ENCODE measurements at places on chromosomes 1 and 21. TPM values are rescaled to one million over a fixed set of nuclear protein-coding genes. Genes with fewer than 3 reads are reported as not detected.

GRCh38 chr1:154794608-154795007 is 75.5 kb downstream of the KCNN3 start:
- H3K36me3 ChIP-seq, result no peaks in the 10 kb centered on the region
- H3K4me3 ChIP-seq, result no peak overlapping the region
- peaks cover 7% of the 10 kb centered on the region for H3K4me1 ChIP-seq
- no peak overlapping the region for H3K27ac ChIP-seq
- DNase-seq, result no peak

SPRR5 gene
- total RNA-seq, result not detected

GRCh38 chr1:45275054-45275453 is 51.6 kb upstream of the HPDL start:
- no peaks in the 10 kb centered on the region for H3K4me1 ChIP-seq
- H3K27me3 ChIP-seq, result peaks cover 8% of the 10 kb centered on the region
- peaks cover 2% of the 10 kb centered on the region for H3K36me3 ChIP-seq
- no peak overlapping the region for H3K4me3 ChIP-seq
- no peak for DNase-seq

DNA sequence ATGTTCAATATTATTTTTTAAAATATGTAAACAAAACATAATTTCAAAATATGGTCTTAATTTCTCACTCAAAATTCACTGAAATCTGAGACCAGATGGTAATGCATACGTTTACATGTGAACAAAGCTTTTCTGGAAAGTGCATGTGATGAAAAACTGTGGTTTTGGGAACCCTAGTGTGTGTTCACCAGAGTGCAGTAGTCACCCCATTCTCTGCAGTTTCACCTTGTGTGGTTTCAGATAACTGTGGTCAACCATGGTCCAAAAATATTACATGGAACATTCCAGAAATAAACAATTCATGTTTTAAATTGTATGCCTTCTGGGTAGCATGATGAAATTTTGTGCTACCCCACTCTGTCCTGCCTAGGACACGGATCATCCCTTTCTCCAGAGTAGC is 2021.9 kb downstream of the MRPL39 start:
- H3K4me3 ChIP-seq, result no peak overlapping the region
- no peak overlapping the region for H3K27ac ChIP-seq
- no peaks in the 10 kb centered on the region for H3K36me3 ChIP-seq
- H3K27me3 ChIP-seq, result no peaks in the 10 kb centered on the region

FMO3 gene
- 1.6 TPM for total RNA-seq

SH2D5 gene
- total RNA-seq, result 0.46 TPM

GRCh38 chr1:246771366-246771765 is 47.2 kb downstream of the SCCPDH start:
- H3K27ac ChIP-seq, result no peak overlapping the region
- no peak for DNase-seq
- H3K4me1 ChIP-seq, result no peaks in the 10 kb centered on the region
- H3K27me3 ChIP-seq, result no peaks in the 10 kb centered on the region
- peaks cover 59% of the 10 kb centered on the region for H3K36me3 ChIP-seq

ASAP3 gene
- total RNA-seq, result 24.9 TPM

DNA sequence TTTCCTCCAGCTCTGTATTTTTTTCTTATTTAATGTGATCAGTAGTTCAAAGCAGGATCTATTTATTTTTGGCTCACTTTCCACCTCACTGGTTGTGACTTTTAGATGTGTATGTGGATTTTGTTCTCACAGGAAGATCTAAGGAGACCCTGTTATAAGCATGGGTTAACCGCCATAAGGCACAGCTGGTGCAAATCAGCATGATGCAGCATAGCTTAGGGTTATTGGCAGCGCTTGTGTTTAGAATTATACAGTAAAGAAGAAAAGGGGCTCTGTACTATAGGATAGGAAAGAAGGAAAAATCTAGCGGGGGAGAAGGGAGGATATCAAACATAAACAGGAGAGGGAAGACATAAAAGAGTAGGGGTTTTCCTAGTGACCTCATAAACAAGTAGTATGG is 26.9 kb upstream of the RGL1 start:
- H3K36me3 ChIP-seq, result peaks cover 3% of the 10 kb centered on the region
- H3K4me3 ChIP-seq, result no peak overlapping the region
- H3K27ac ChIP-seq, result no peak overlapping the region
- no peaks in the 10 kb centered on the region for H3K27me3 ChIP-seq
- peaks cover 9% of the 10 kb centered on the region for H3K4me1 ChIP-seq

GRCh38 chr1:43563876-43564539 is 33.3 kb downstream of the PTPRF start:
- H3K4me1 ChIP-seq, result peaks cover 20% of the 10 kb centered on the region
- H3K27me3 ChIP-seq, result no peaks in the 10 kb centered on the region
- no peak overlapping the region for H3K4me3 ChIP-seq
- no peak overlapping the region for H3K27ac ChIP-seq
- DNase-seq, result no peak

GRCh38 chr1:39164256-39164655 is 40.2 kb upstream of the MACF1 start:
- no peak overlapping the region for H3K4me3 ChIP-seq
- H3K4me1 ChIP-seq, result peaks cover 82% of the 10 kb centered on the region
- H3K27me3 ChIP-seq, result no peaks in the 10 kb centered on the region
- no peaks in the 10 kb centered on the region for H3K36me3 ChIP-seq
- H3K27ac ChIP-seq, result no peak overlapping the region

GRCh38 chr1:175493321-175494010 is 249.9 kb downstream of the TNR start:
- H3K27me3 ChIP-seq, result peaks cover 5% of the 10 kb centered on the region
- no peaks in the 10 kb centered on the region for H3K36me3 ChIP-seq
- no peaks in the 10 kb centered on the region for H3K4me1 ChIP-seq
- no peak overlapping the region for H3K4me3 ChIP-seq
- H3K27ac ChIP-seq, result no peak overlapping the region

GRCh38 chr1:71667216-71667615 is 586.4 kb upstream of the ZRANB2 start:
- no peak overlapping the region for H3K4me3 ChIP-seq
- peaks cover 47% of the 10 kb centered on the region for H3K4me1 ChIP-seq
- H3K36me3 ChIP-seq, result no peaks in the 10 kb centered on the region
- DNase-seq, result no peak

DNA sequence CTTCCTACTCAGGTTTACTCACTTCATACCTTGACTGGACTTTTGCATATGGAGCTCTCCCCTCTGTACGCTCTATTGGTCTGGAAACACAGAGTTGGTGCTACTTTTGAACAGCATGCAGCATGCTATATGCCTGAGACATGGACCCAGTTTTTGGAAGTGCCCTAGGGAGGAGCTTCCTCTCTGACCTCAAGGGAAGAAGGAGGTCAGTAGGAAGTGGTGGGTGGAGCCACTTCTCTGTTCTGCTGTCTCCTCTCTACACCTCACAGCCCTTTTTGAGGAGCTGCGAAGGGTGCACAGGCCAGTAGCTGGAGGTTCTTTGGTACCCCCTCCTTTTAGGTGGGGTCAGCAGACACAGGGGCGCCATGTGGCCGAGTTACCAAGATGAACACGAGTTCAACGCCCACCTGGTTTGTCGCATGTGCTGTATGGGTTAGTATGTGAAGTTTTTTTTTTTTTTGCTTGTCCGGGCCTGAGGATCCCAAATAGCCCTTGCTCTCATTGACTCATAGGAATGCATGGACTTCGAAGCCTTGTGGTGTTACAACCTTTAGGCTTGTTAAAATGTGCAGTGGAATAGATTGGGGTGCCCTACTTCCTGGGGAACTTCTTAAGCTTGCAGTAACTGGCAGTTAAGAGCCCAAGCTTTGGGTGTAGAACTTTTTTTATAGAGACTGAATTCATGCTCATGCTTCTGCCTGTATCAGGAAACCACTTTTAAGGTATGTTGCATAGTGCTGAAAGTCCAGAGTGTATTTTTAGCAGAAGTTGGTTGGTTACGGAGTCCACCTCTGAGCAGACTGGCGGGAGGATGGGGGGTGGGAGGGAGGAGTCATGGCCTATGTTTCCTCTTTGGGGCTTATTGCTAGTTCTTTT is 10.7 kb downstream of the MACF1 start:
- no peaks in the 10 kb centered on the region for H3K27me3 ChIP-seq
- no peak for DNase-seq
- H3K27ac ChIP-seq, result peak overlapping the region; percentile 60
- peaks cover 52% of the 10 kb centered on the region for H3K4me1 ChIP-seq

DNA sequence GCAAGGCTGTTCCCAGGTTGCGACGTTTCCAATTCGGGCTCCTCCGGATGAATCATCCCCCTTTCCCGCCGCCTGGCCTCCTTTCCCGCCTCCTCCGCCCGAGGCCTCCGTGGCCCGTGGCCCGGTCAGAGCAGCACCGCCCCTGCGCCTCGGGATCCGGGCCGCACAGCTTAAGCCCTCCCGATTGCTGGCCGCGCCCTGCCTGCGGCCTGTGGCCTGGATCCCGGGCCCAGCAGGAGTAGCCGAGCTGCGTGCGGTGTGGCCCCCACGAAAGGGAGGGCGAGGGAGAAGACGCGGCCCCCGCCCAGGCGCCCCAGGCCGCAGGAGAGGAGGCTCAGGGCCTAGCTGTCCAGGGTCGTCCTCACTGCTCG is 1.0 kb downstream of the TMEM200B start:
- H3K4me3 ChIP-seq, result peak overlapping the region; percentile 81
- H3K36me3 ChIP-seq, result no peaks in the 10 kb centered on the region
- H3K27me3 ChIP-seq, result no peaks in the 10 kb centered on the region
- peak; percentile 88 for DNase-seq
- H3K27ac ChIP-seq, result peak overlapping the region; percentile 84
- peaks cover 17% of the 10 kb centered on the region for H3K4me1 ChIP-seq

ANKRD34A gene
- 1.1 TPM for total RNA-seq

DNA sequence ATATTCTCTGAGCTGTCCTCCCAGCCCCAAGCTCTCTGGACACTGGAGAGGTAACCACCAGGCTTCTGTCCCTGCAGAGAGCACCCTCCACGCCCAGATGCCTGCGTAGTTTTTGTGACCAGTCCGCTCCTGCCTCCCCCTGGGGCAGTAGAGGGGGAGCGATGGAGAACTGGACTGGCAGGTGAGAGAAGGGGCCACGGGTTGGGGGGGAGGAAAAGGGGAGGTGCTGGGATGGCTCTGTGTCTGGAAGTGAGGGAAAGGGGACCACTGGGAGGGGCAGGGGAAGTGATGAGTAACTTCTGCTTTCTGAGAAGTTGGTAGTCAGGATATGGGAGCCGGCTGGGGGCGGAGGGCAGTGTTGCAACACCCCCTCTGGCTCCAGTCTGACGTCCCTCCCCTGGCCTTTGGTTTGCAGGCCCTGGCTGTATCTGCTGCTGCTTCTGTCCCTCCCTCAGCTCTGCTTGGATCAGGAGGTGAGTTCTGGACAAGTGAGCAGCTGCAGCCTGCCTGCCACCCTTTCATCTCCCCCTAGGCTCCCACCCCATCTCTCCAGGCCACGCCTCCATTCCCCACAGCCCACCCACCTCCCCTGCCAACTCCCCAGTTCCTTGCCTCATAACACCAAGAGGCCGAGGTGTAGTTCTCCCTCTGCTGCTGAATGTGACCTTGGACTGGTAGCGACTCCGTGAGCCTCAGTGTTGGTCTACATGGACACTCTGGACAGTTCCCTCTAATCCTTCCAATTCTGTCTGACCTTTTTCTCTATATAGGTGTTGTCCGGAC is 3.1 kb downstream of the ADAMTSL4 start:
- no peaks in the 10 kb centered on the region for H3K27me3 ChIP-seq
- H3K4me1 ChIP-seq, result peaks cover 29% of the 10 kb centered on the region
- H3K27ac ChIP-seq, result peak overlapping the region; percentile 67
- DNase-seq, result no peak

- no peak for DNase-seq
- peaks cover 35% of the 10 kb centered on the region for H3K4me1 ChIP-seq
- H3K27ac ChIP-seq, result no peak overlapping the region
- no peak overlapping the region for H3K4me3 ChIP-seq
These were observed 6.2 kb downstream of the DHX9 start for GRCh38 chr1:182845379-182845778.

ARMH1 gene
- total RNA-seq, result 2.7 TPM

- no peak overlapping the region for H3K4me3 ChIP-seq
- DNase-seq, result no peak
- no peaks in the 10 kb centered on the region for H3K27me3 ChIP-seq
- H3K4me1 ChIP-seq, result peaks cover 15% of the 10 kb centered on the region
These were observed 4.2 kb downstream of the VWA1 start for GRCh38 chr1:1439546-1440261.

- DNase-seq, result no peak
- peaks cover 43% of the 10 kb centered on the region for H3K4me1 ChIP-seq
- H3K4me3 ChIP-seq, result no peak overlapping the region
- peaks cover 2% of the 10 kb centered on the region for H3K36me3 ChIP-seq
- no peaks in the 10 kb centered on the region for H3K27me3 ChIP-seq
- H3K27ac ChIP-seq, result no peak overlapping the region
These were observed 60.6 kb downstream of the NAV1 start for GRCh38 chr1:201599548-201599947.

DNA sequence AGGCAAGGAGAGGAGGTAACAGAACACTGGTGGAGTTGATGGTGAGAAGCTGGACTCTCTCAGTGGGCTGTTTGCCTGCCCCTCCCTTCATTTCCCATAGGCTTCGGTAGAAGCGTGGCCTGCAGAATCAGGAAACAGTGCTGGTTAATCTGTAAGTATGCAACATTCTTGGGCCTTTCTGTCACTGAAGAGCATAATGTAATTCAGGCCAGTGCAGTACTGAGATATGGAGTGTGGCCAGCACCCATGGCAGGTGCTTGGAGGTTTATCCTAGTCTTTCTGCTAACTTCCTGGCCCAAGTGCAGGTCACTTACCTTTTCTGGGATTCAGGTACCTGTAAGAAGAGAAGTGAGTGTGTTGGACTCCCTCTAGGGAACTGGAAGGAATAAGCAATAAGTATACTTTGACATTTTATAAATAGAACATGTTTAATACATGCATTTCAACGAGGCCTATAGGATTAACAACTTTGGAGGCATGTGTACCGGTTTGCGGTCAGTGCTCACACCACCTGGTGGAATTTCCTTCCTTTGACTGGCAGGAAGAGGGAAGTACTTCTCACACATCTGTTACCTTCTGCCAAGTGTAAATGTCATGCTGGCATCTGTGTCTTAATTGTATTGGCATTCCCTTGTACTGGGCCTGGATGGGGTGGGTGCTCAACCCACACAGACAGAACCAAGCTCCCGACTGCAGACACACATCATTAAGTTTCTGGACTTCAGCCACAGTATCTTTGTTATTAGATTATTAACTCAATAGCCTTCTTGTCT is 105.5 kb downstream of the KIF26B start:
- H3K4me3 ChIP-seq, result no peak overlapping the region
- peaks cover 10% of the 10 kb centered on the region for H3K27me3 ChIP-seq
- no peak overlapping the region for H3K27ac ChIP-seq

All from osteocyte (in vitro differentiated cells).